ENCODE measurements at places on chromosomes 4 and X.

DNA sequence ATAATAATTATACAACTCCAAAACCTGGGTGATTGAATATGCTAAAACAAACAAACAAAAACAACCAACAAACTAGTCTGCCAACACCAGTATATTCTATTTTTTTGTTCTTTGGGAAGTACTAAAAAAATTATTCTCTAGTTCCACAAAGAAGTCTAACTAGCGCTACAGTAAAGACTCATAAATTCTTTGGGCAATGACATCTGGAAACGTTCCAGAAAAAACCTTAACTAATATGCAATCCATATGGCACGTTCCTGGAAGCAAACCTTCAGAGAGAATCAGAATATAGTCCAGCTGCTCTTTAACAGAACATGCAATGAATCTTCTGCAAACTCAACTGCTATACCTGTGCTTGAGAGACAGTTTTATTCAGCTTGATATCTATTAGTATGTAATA, 500.1 kb downstream of the TRAM1L1 start:
- no peak for DNase-seq

DNA sequence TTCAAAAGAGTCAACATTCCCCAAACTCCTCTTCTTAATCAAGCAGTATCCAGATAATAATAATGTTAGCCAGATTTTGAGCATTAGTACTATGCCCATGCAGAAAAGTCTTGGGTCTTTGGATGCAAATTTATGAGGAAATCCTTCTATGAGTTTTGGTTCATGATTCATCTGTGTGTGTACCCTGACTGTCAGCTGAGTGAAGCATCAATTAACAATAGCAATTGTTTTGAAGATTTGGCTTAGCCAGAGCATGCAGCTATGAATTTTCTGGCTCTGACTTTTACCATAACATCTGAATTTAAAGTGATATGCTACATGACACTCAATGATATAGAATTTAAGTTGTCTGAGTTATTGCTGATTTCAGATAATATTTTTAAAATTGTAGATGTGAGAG, 145.8 kb downstream of the KLHL4 start:
- DNase-seq = no peak

- no peak for DNase-seq
Observed at GRCh38 chr4:13547485-13548041, 3.3 kb upstream of the NKX3-2 start.

DNA sequence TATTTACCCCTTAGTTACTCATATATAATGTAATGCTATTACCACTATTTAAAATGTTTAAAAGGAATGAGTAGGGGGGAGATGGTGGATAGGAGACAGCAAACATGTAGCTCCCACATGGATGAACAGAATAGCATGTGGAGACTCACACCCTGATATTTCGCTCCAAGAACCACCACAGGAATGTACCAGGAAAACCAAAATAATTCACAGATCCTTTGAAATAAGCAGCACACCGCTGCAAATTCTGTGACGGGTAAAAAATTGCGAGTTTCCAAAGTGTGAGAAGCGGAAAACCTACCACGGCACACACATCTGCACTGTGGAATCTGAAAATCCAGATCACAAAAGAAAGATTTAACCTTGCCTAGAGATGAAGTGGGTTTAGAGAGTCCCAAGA, 428.2 kb downstream of the TLL1 start:
- DNase-seq = no peak

DNA sequence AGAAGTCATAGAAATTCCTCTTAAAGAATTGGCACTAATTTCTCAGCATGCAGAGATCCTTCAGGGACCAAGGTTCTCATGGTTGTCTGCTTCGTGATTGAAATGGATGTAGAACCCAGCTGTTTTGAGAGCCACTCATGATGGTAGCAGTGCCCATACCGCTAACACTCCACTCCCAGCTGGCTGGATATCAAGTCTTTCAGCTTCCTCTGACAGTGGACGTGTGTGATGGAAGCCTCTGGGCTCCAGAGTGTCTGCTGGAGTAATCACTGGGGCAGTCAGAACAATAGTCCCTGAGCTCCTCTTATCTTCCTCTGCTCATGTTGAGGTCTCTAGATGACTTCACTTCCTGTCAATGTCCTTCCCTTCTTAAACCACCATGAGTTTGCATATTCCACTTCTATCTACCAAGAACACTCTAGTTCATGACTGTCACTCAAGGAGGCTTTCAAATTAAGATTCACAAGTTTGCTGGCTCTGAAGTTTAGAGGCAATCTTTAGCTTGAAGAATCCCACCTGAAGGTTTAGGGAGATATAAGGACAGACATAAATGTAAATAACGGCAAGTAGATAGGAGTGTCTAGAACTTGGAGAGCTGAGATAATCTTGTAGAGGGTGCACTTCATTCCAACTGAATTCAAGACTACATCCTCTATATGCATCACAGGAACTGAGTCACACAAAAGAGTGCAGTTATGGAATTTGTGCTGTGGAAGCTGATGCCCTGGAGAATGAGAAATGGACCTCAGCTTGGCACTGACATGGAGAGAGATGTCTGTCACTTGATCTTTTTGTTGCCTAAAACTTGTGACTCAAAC, 64.5 kb upstream of the WDR1 start:
- no peak for DNase-seq

GRCh38 chr4:16875487-16875886, 23.0 kb downstream of the LDB2 start:
- no peak for DNase-seq

Measured in stimulated activated CD8-positive, alpha-beta memory T cell treated with anti-CD3 and anti-CD28 coated beads, Interleukin-4, amount 100 ng/mL, for 4 hours (primary cell).